ENCODE measurements at places on chromosomes 7 and 10.

- DNase-seq, result no peak
These were observed 91.9 kb downstream of the CPED1 start for GRCh38 chr7:121080257-121080912.

GRCh38 chr10:69619626-69620025 is 10.4 kb upstream of the FAM241B start:
- no peak for DNase-seq

DNA sequence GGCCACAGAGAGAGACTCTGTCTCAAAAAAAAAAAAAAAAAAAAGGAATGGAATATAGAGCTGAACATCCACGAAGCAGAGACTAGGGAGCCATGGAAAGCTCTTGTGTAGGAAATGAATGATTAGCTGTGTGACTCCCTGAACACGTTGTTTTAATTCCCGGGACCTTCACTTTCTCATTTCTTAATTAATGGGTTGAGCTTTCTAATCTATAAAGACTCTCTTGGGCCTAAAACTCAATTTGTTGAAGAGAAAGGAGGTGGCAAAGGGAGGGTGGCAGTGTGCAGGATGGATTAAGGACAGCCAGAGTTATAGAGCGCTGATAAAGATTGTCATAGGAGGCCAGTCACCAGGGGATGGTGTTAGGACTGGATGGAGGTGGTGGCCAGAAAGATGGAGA is 48.0 kb downstream of the CYCS start:
- no peak for DNase-seq

DNA sequence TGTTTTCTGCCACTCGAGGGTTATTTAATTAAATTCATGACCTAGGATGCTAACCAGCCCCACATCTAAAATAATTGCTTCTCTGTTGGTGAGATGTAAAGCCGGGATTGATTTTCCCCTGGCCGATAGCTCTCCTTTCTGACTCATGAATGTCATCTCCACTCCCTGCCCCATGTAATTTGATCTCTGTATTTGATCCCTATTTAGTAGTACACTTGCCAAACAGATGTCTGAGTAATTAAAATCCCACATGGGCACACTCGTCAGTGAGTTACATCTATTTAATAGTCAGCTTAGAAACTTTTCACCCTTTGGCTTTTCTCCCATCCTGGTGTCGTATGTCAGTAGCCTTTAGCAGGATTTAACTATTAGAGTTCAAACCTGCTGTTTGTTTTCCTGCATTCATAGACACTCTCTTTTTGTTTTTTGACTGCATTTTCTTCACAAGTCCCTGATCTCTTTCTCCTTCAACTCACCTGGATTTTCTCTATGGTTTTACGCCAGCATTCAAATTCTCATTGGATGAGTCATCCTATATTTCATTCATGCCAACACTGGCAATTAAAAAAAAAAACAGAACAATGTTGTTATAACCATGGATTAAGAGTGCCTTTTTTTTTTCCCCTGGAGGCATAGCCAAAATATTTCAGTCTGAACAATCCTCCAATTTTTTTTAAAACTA is 82.7 kb downstream of the SPAG6 start:
- DNase-seq, result peak; percentile 86

GRCh38 chr10:12418000-12418399 is 68.7 kb downstream of the CAMK1D start:
- peak; percentile 29 for DNase-seq

DNA sequence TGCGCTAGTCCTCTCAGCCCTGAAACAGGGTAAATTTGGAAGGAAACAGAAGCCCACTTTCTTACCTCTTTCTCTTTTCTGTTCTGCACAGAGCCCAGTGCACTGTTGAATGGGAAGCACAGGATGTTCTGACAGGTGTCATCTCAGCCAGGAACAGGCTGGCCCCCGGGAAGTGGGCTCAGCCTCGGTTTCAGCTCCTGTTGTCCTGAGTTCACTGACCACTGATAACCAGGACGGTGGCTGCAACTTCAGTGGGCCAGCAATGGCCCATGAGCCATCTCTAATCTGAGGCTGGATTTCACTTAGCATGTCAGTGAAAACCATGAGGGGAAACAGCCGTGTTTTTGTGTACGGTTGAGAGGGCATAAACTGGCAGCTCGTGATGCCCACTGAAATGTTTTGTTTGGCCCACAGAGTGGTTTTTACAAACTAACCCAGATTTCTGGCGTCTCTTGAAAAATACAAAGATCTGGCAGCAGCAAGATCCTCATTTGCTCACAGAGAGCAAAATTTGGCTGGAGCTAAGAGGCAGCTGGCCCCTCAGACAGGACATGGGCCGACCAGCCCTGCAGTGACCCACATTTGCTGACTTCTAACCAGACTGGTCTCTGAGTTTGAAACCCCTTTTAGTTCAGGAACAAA is 455.9 kb downstream of the PAXIP1 start:
- DNase-seq, result no peak

DNA sequence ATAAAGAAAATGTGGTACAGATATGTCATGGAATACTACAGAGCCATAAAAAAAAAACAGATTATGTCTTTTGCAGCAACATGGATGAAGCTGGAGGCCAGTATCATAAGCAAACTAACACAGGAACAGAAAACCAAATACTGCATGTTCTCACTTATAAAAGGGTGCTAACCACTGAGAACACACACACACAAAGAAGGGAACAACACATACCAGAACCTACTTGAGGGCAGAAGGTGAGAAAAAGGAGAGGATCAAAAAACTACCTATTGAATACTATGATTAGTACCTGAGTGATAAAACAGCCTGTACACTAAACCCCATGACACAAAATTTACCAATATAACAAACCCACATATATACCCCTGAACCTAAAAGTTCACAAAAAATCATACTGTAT is 144.6 kb downstream of the TPK1 start:
- DNase-seq, result no peak

- no peak for DNase-seq
These were observed 153.0 kb downstream of the DOCK4 start for GRCh38 chr7:112052993-112053736.

- peak; percentile 8 for DNase-seq
These were observed 45.3 kb upstream of the CDK1 start for GRCh38 chr10:60732807-60733516.

DNA sequence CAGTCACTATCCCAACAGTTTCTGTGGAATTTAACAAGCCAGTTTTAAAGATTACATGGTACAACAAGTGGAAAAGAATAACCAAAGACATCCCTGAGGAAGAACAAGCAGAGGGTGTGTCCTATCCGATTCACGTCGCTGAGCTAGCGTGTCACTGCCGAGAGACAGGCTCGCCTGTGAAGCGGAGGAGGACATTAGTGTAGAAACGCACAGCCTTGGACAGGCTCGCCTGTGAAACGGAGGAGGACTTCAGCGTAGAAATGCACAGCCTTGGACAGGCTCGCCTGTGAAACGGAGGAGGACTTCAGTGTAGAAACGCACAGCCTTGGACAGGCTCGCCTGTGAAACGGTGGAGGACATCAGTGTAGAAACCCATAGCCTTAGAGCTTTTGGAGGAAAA is 52.7 kb upstream of the INPP5A start:
- no peak for DNase-seq

GRCh38 chr7:138478499-138478908 is 18.4 kb downstream of the TRIM24 start:
- no peak for DNase-seq

GRCh38 chr7:115183431-115184057 is 261.6 kb downstream of the MDFIC start:
- DNase-seq, result no peak

DNA sequence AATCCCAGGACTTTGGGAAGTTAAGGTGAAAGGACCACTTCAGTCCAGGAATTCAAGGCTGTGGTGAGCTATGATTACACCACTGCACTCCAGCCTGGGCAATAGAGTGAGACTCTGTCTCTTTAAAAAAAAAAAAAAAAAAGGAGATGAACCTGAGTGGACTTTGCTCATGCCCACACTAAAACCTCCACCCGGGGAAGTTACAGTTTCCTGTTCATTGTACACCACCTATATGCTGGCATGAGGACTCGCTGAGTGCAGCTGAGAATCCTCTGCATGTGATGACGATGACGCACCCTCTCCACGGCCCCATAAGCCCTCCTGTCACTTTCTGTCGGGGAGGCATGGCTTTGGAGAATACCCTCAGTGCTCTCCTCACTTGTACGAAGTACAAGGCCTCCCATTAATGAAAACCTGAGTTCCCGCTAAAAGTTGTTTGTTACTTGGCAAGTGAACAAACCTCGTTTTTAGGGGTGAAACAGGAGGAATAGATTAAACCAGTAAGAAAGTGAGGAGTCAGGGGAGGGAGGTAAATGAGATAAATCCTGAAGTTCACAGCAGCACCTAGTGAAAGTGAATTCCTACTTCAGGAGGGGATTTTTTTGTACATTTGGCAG is 15.9 kb downstream of the TMEM176B start:
- DNase-seq, result no peak

DNA sequence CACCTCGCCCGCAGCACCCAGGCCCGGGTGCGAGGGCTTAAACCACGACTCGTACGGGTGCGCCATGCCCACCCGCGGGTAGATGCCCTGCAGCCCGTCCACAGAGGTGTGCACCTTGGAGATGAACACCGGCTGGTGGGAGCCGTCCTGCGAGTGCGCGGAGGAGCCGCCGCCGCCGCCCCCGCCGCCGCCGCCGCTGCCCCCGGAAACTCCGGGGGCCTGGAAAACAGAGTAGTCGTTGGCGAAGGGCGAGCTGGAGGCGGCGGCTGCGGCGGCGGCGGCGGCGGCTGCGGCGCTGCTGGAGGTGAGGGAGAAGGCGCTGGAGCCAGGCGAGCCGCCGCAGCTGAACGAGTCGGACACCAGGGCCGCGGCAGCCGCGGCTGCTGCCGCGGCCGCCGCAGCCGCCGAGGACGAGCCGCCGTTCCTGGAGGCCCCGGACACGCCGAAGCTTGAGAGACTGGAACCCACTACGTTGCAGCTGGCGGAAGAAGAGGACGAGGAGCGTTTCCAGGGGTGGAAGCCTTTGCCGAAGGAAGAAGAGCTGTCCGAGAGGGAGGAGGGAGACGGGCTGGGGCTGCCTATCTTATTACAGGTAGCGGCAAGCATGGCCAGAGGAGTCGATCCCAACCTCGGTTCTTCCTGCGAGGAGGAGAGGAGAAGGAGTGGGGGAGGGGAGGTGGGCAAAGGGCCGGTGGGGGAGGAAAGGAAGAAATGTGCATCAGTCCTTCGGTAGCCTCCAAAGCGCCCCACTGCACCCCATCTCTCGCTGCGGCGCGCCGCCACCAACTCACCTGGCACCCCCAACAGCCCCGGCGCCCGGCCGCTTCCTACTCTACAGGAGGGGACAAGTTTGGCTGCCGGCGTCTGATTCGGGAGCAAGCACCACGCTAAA is 1.3 kb downstream of the SP8 start:
- no peak for DNase-seq

DNA sequence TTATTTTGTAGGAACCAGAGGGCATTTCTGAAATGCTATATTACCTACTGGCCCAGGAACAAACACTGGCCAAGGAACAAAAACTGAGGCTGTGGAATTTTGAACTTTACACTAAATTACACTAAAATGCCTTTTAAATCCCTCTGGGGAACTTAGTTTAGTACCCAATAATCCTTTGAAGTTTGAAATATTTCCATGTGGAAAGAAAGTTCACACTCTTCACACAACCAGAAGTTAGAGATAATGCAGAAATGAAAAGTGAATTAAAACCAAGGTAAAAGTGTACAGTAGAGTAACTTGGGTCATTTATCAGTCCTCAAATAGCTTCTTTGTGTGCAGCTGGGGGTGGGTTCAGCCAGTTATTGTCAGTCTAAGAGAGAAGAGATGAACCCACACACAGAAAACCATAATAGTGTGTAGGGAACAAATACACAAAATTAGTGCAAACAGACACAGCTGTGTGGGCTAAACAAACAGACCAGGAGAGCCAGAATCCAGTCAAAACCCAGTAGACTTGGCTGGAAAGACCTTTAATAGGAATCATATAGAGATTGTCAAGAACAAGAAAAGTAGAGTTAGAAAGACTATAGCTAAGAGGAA is 46.5 kb upstream of the DGKI start:
- no peak for DNase-seq

DNA sequence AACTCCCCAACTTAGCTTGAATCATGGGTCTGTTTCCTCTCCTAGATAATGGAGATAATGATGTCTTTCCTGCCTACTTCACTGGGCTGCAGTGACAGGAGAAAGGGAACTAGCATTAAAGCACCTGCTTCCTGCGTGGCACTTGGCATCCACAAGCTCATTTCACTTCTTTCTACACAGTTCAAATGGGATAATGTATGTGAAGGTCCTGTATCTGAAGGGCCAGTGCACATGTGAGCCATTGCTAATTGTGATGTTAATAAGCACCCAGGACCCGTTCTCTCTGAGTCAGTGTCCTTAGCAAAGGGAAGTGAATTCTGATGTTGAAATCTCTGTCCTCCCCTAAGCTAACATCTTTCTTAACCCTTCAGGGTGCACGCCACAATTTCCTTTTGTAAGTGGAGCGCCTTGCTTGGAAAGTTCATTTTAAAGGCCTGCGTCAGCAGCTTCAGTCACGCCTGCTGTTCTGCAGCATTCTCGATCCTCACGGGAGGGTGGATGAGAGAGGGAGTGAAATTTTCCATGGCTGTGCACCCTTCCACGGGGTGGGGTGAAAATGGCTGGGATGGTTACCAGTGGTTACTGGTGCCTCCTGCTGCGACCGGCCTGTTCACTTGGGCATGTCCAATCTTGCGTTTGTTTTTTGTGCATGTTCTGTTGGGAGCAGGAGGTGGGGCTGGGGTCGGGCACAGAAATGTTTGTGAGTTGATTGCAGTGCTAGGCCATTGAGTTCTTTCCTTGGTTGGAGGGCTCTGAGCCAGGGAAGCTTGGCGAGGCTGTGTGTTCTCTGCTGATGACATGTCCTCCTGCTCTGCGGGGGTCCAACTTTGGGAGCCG is 59.2 kb downstream of the HK1 start:
- peak; percentile 52 for DNase-seq

DNA sequence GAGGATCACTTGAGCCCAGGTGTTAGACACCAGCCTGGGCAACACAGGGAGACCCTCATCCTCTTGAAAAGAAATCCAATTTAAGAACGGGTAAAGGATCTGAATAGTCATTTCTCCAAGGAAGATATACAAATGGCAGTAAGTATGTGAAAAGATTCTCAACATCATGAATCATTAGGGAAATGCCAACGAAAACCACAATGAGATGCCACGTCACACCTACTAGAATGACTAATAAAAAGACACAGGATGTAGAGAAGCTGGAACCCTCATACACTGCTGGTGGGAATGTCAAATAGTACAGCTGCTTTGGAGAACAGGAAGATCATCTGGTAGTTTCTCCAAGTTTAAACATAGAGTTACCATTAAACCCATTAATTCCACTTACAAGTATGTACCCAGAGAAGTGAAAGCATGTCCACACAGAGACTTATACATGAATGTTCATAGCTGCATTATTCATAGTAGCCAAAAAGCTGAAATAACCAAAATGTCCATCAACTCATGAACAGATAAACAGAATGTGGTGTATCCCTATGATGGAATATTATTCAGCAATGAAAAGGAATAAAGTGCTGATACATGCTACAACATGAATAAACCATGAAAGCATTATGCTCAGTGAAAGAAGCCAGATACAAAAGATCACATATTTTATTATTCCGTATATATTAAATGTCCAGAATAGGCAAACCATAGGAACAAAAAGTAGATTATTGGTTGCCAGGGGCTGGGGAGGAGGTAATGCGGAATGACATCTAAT is 13.1 kb upstream of the ZMIZ2 start:
- DNase-seq, result peak; percentile 68

- no peak for DNase-seq
These were observed 418.9 kb downstream of the DGKB start for GRCh38 chr7:14483663-14484062.
